ENCODE measurements at places on chromosomes 6 and 20.

DNA sequence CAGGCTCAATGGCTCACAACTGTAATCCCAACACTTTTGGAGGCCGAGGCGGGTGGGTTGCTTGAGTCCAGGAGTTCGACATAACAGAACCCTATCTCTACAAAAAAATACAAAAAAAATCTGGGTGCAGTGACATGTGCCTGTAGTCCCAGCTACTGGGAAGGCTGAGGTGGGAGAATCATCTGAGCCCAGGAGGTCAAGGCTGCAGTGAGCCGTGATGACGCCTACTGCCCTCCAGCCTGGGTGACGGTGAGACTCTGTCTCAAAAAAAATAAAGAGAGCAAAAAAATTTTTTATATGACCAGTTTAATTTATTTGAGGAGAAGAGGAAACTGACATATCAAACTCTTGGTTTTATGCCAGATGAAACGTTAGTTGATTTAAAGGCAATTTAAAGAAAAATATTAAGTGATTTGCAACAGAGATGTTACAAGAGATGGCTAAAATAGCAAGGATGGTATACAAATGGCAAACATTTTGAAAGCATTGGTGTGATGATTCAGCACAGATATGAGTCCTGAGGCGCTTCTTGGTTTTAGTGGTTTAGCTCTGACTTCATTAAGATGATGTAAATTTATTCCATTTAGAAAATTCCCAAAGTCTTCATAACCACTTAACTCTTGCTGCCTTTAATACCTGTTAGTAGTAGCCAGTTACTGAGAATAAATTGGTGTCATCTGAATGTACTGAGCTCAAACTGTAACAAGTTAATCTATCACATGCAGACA lies 17.7 kb downstream of the GTF2H5 start:
- no peak overlapping the region for H3K27ac ChIP-seq
- no peaks in the 10 kb centered on the region for H3K27me3 ChIP-seq
- H3K36me3 ChIP-seq: peaks cover 50% of the 10 kb centered on the region
- no peak overlapping the region for H3K4me3 ChIP-seq
- no peak for DNase-seq
- peaks cover 10% of the 10 kb centered on the region for H3K4me1 ChIP-seq

- no peak overlapping the region for H3K4me3 ChIP-seq
- H3K4me1 ChIP-seq: no peaks in the 10 kb centered on the region
- H3K27me3 ChIP-seq: no peaks in the 10 kb centered on the region
- no peak for DNase-seq
- no peaks in the 10 kb centered on the region for H3K36me3 ChIP-seq
Observed at GRCh38 chr6:76771059-76771634, 692.1 kb downstream of the HTR1B start.

GRCh38 chr6:2790588-2791449 lies 25.6 kb downstream of the WRNIP1 start:
- H3K4me3 ChIP-seq: no peak overlapping the region
- no peaks in the 10 kb centered on the region for H3K27me3 ChIP-seq
- peaks cover 21% of the 10 kb centered on the region for H3K36me3 ChIP-seq
- H3K27ac ChIP-seq: peak overlapping the region; percentile 48
- H3K4me1 ChIP-seq: peaks cover 37% of the 10 kb centered on the region
- peak; percentile 74 for DNase-seq

- no peak for DNase-seq
- peaks cover 47% of the 10 kb centered on the region for H3K36me3 ChIP-seq
- no peaks in the 10 kb centered on the region for H3K4me1 ChIP-seq
- no peak overlapping the region for H3K4me3 ChIP-seq
- peak overlapping the region; percentile 54 for H3K27ac ChIP-seq
Observed at GRCh38 chr6:158763434-158764182, 55.6 kb downstream of the EZR start.

DNA sequence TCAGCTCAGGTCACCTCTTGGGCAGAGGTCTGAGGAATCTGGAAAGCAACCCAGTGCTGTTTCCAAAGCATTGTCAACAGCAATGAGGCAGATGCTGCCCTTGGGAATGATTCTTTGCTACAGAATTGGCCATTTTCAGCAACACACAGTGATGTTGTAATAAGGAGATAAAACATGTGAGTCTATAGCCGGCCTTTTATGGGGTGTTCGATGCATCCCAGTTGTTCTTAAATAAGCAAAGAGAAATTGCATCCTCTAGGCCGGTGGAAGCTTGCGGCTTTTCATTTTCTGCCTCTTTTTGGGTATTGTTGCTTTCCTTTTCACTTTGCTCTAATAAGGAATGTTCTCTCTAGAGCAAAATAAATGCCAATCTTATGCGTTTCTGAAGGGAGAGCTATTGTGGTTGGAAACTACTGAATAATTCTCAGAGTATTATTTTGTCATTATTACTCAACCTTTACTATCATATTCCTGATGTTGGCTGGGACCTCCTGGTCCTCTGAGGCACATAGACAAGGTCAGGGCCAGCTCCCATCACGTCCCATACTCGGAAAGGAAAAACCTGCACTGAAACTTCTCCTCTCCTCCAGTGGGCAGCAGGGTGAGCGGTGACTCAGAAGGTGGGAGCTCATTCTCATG lies 214.2 kb downstream of the CDH26 start:
- H3K4me3 ChIP-seq: no peak overlapping the region
- DNase-seq: no peak
- H3K27me3 ChIP-seq: peaks cover 4% of the 10 kb centered on the region
- H3K27ac ChIP-seq: no peak overlapping the region

- DNase-seq: no peak
- no peaks in the 10 kb centered on the region for H3K4me1 ChIP-seq
- no peaks in the 10 kb centered on the region for H3K36me3 ChIP-seq
- H3K27ac ChIP-seq: no peak overlapping the region
- H3K27me3 ChIP-seq: no peaks in the 10 kb centered on the region
Observed at GRCh38 chr6:163640641-163641040, 226.1 kb downstream of the QKI start.

- no peak overlapping the region for H3K4me3 ChIP-seq
- DNase-seq: no peak
- H3K4me1 ChIP-seq: no peaks in the 10 kb centered on the region
- no peak overlapping the region for H3K27ac ChIP-seq
- no peaks in the 10 kb centered on the region for H3K27me3 ChIP-seq
- H3K36me3 ChIP-seq: no peaks in the 10 kb centered on the region
Observed at GRCh38 chr6:165119231-165120020, 190.0 kb downstream of the C6orf118 start.

GRCh38 chr6:66179361-66179760 lies 472.3 kb upstream of the EYS start:
- no peak for DNase-seq
- H3K36me3 ChIP-seq: no peaks in the 10 kb centered on the region
- H3K27ac ChIP-seq: no peak overlapping the region
- H3K4me3 ChIP-seq: no peak overlapping the region
- no peaks in the 10 kb centered on the region for H3K4me1 ChIP-seq

DNA sequence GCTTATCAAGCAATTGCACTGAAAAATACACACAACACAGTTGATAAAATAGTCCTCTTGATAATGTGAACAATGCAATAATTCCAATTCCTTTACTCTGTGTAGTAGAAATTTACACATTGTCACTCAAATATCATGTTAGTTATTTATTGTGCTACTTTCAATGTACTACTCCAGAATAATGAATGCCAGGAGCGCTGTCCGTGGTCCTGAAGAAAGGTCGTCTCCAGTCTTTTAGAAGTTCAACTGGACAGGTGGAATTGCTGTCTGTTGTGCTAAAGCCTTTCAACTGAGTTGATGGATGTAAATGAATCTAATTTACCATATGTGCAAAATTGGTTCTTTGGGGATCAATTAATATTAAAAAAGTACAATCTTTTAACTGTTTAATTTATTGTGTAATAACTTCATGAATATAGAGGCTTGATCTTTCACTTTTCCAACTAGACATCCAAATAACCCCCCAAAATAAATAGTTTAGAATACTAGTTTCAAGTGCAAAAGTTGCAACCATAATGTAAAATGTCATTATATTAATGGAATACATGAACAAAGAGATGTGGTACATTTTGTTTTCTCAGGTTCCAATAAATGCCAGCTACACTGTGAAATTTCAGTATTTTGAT lies 3.2 kb downstream of the GRIK2 start:
- DNase-seq: peak; percentile 64
- H3K4me1 ChIP-seq: no peaks in the 10 kb centered on the region
- H3K27me3 ChIP-seq: peaks cover 67% of the 10 kb centered on the region
- H3K27ac ChIP-seq: no peak overlapping the region
- H3K4me3 ChIP-seq: no peak overlapping the region

GRCh38 chr6:52493669-52494068 lies 73.5 kb downstream of the EFHC1 start:
- H3K27me3 ChIP-seq: no peaks in the 10 kb centered on the region
- H3K4me3 ChIP-seq: no peak overlapping the region
- no peak overlapping the region for H3K27ac ChIP-seq
- DNase-seq: no peak
- no peaks in the 10 kb centered on the region for H3K4me1 ChIP-seq

DNA sequence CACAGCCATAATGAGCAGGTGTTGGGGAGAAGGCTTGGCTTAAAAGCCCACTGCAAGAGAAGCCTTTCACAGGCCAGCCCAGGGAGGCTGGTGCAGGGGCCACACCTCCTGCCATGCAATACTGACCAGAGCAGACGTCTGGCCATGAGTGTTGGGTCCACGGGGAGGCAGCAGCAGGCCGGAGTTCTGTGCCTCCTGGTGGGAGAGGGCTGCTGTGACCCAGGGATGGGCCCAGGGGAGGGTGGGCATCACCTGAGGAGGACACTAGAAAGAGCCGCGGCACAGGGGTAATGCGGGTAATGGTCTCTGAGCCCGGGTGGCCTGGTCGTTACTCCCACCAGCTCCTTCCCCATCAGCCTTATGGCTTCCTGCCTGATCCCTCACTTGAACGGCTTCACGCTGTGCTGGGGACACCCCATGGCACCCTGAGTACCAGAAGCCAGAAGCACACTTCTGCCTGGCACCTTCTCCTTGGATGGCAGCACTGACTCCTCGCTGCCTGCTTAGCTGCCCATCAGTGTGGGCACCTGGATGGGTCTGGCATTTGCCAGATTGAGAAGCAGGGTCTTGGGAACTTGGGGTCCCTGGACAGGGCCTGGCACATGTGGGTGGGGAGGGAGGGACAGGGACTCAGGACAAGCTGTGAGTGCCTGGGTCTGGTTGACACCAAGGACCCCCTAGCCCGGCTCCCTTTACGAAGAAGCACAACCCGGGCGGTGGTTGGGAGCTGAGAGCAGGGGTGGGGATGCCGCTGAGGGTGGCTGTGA lies 108.8 kb downstream of the ASXL1 start:
- H3K4me3 ChIP-seq: no peak overlapping the region
- no peak overlapping the region for H3K27ac ChIP-seq
- H3K27me3 ChIP-seq: no peaks in the 10 kb centered on the region
- no peaks in the 10 kb centered on the region for H3K4me1 ChIP-seq
- H3K36me3 ChIP-seq: no peaks in the 10 kb centered on the region

GRCh38 chr20:4555188-4555890 lies 166.4 kb upstream of the PRND start:
- peaks cover 40% of the 10 kb centered on the region for H3K27me3 ChIP-seq
- no peak for DNase-seq
- no peak overlapping the region for H3K27ac ChIP-seq
- no peaks in the 10 kb centered on the region for H3K36me3 ChIP-seq

DNA sequence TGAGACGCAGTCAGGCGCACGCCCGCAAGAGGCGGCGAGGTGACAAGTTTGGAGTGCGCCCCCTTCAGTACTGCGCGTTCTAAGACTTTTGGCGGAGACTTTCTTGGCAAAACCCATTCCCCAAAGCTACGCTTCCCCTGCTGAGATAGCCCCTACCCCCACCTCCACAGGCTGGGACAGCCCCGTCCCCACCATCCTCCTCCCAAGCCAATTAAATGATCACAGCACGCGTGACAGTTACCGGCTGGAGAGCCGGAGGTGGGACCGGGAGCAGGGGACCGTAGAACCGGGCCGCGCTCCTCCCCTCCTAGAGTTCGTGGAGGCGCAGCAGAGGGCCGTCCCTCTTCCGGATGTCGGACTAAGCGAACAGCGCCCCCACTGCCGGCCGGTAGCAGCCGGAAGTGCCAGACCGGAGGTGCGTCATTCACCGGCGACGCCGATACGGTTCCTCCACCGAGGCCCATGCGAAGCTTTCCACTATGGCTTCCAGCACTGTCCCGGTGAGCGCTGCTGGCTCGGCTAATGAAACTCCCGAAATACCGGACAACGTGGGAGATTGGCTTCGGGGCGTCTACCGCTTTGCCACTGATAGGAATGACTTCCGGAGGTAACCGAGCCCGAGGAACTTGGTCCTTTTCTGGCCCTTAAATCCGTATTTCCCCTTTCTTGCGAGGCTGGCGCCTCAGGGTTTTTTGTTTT lies at the start of gene TOMM6:
TOMM6 (plus strand) TSS at position 476 of the 699 bp plus-strand sequence; CDS start at position 480, 4 bp downstream.
- H3K27me3 ChIP-seq: peaks cover 1% of the 10 kb centered on the region
- peaks cover 10% of the 10 kb centered on the region for H3K4me1 ChIP-seq
- peak within 1 kb of the TSS; percentile 97 for H3K4me3 ChIP-seq
- peak within 1 kb of the TSS; percentile 98 for H3K27ac ChIP-seq
- peak; percentile 95 for DNase-seq

GRCh38 chr20:15257569-15257870 lies 920.1 kb upstream of the FLRT3 start:
- no peaks in the 10 kb centered on the region for H3K27me3 ChIP-seq
- H3K4me3 ChIP-seq: no peak overlapping the region
- H3K4me1 ChIP-seq: no peaks in the 10 kb centered on the region
- H3K27ac ChIP-seq: no peak overlapping the region
- no peak for DNase-seq

DNA sequence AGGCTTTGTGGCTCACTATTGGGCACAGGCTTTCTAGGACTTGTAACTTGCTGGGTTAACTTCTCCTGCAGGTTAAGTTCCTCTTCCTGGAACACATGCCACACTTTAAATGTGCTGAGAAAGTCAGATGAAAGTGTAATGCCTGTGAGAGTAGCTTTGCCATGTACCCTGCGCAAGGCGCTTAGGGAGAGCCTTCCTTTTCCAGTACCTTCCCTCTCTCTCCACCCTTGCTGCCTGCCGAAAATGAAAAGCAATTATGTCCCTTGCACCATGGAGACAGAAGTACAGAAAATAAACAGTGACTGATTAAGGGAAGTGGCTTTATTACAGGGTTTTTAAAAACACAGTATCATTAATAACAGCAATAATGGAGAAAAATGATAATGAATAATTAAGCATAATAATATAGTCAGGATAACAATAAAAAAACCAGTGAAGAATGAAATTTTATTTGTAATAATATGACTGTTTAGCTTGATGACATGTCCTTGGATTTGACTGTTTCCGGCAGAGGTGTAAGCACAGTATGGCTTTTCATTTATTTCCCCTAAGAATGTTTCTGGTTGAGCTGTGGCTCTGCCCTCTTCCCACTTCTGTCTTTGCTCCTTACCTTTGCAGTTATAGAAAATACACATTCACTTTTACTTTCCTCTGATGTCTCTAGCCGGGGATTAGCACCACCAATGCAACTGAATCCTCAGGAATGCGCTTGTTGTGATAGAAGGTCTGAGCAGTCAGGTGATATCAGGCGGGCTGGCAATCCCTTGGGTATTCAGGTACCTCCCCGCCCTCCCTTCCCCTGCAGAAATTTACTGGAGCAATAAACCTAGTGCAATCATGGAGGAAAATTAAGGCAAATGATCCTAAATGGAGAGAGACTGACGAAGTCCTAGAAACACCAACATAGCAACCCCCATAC lies 472.3 kb upstream of the CITED2 start:
- no peak overlapping the region for H3K4me3 ChIP-seq
- H3K4me1 ChIP-seq: no peaks in the 10 kb centered on the region
- no peak overlapping the region for H3K27ac ChIP-seq
- DNase-seq: no peak
